ENCODE measurements at places on chromosomes 4 and X.
A peak's percentile ranks its signal among the peaks of the same experiment; 100 is the strongest.

DNA sequence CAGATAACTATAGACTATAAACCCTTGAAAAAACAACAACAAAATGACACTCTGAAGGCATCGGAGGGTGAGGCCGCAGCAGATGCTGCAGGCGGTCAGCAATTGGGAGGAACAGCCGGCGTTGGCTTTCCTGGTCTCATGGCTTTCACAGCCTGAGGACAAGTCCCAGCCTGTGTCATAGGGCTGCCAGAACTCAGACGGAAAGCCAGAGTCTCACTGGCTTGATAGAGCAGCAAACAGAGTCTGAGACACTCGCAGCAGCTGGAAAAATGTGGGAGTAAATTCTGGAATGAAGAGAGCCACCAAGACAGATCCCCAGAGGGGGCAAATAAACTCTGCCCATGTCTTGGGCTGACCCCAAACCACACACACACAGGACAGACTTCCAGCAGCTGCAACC lies 86.3 kb downstream of the PPP2R2C start:
- DNase-seq = no peak

- no peak for DNase-seq
Observed at GRCh38 chr4:147355032-147355656, 125.8 kb upstream of the EDNRA start.

GRCh38 chr4:137180349-137180748 lies 351.9 kb downstream of the PCDH18 start:
- no peak for DNase-seq

GRCh38 chr4:111991797-111992196 lies 153.5 kb upstream of the FAM241A start:
- DNase-seq = no peak

DNA sequence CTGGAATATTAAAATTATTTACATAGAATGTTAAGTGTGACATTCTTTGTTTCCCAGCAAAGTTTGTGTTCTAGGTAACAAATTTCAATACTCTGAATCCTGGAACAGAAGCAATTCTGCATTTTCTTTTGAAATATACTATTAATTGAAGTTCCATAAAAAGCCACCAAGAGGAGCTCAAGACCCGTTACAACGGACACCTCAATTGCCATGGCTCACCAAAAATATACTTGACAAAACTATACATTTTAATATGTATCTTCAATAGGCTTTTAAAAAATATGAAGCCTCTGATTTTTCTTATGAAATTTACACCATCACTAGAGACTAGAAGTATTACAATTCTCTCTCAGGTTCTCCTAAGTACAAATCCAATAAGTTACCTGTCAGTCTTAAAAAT lies 111.4 kb downstream of the NYX start:
- DNase-seq = no peak

DNA sequence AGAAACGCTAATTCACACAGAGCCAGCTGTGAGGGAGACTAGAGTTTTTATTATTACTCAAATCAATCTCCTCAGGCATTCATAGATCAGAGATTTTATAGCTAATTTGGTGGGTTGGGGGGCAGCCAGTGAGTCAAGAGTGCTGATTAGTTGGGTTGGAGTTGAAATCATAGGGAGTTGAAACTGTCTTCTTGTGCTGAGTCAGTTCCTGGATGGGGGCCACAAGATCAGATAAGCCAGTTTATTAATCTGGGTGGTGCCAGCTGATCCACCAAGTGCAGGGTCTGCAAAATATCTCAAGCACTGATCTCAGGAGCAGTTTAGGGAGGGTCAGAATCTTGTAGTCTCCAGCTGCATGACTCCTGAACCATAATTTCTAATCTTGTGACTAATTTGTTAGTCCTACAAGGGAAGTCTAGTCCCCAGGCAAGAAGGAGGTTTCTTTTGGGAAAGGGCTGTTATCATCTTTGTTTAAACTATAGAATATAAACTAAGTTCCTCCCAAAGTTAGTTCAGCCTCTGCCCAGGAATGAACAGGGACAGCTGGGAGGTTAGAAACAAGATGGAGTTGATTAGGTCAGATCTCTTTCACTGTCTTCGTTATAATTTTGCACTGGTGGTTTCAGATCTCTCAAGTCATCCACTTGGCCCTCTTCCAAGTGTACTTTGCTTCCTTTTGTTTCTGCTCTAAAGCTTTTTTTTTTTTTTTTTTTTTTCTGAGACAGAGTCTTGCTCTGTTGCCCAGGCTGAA lies 5.4 kb upstream of the NAA11 start:
- no peak for DNase-seq

- DNase-seq = no peak
Observed at GRCh38 chr4:166777760-166778159, 456.5 kb downstream of the SPOCK3 start.

GRCh38 chr4:95980877-95981360 lies 141.0 kb downstream of the PDHA2 start:
- no peak for DNase-seq

- DNase-seq = no peak
Observed at GRCh38 chr4:55912249-55912648, 36.5 kb upstream of the CEP135 start.

- DNase-seq = no peak
Observed at GRCh38 chr4:5009796-5010195, 9.5 kb downstream of the CYTL1 start.

- no peak for DNase-seq
Observed at GRCh38 chrX:10579112-10580011, 41.0 kb downstream of the MID1 start.

DNA sequence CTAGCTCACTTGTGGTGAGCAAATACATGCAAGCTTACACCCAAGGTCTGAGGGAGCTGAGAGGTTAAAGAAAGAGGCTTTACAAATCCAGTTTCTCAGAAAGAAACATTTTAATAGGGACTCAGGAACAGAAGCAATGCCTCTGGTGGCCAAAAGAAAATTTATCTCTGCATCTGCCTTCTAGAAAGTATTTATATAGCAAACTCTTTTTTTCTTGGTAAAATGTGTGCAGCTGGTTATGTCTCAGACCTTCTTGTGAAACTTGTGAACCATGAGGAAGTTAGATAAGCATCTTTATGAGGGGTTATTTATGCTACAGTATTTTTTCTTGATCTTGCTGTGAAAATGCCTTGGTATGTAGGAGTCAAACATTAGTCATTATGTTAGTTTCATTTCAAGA lies 48.5 kb upstream of the CYSLTR1 start:
- DNase-seq = no peak

DNA sequence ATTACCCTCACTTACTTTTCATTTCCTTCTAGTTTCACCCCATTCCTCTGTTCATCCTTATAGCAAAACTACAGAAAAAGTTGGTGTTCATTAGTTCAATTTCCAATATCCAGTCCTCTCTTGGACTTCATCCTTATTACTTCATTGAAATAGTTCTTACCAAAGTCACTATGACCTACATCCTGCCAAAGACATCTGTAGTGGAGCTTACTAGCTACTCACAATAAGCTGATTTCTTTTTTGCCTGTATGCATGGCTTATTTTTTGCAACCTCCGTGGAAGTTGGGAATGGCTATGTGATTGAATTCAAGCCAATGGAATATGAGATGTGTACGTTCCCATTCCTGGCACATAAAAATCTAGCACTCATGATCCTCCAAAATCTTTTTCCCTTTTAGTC lies 4.6 kb upstream of the CDKL2 start:
- no peak for DNase-seq

DNA sequence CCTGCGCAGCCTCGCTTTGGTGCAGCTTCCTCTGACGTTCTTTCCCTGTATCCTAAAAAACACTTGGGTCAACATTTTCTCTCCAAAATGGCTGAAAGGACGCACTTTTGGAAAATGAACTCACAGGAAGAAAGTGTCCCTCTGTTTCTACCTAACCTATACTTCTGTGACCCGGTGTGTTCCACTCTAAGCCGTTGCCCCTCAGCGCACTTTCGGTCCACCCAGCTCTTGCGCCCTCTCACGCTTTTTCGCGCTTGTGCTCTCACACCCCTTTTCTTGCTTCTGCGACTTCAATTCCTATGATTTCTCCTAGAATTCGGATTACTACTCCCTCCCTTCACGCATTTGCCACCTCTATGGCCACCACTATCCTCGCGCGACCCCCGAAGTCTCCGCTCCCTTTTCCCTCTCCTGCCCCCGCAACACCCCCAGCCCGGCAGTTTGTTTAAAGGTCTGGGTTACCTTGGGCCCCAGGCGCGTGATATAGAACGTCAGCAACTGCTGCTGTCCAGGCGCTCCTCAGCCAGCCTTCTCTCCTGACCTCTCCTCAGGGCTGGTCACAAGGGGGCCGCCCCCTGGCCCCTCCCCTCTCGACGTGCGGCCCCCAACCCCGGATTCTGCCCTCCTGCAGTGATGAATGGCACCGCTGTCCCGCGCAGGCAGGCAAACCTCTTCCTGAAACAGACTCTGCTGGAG lies at the start of gene USP51:
USP51 (minus strand) TSS at position 535 of the 696 bp plus-strand sequence. CDS start 909 bp downstream, outside the sequence.
- DNase-seq = peak; percentile 24

- no peak for DNase-seq
Observed at GRCh38 chr4:101952985-101953384, 162.5 kb downstream of the BANK1 start.

- DNase-seq = no peak
Observed at GRCh38 chrX:16838202-16839066, 31.7 kb downstream of the RBBP7 start.

GRCh38 chr4:77821775-77822174 lies 2.6 kb upstream of the CNOT6L start:
- DNase-seq = peak; percentile 15

DNA sequence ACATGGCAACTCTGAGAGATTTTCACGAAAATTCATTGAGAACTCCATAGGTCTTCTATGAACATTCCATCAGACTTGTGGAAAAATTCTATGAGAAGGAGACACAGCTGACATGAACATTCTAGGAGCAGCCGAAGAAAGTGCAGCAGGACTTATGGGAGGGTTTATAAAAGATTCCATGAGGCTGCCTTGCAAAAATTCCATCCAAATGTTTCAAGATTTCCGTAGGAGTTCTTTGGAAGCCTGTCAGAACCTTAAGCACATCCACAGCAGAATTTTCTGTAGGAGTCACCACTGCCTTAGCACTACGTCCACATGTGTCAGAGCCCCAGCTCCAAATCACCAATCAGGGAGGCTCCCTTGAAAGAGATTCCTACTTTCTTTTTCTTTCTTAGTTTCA lies 67.0 kb upstream of the MSX1 start:
- no peak for DNase-seq

DNA sequence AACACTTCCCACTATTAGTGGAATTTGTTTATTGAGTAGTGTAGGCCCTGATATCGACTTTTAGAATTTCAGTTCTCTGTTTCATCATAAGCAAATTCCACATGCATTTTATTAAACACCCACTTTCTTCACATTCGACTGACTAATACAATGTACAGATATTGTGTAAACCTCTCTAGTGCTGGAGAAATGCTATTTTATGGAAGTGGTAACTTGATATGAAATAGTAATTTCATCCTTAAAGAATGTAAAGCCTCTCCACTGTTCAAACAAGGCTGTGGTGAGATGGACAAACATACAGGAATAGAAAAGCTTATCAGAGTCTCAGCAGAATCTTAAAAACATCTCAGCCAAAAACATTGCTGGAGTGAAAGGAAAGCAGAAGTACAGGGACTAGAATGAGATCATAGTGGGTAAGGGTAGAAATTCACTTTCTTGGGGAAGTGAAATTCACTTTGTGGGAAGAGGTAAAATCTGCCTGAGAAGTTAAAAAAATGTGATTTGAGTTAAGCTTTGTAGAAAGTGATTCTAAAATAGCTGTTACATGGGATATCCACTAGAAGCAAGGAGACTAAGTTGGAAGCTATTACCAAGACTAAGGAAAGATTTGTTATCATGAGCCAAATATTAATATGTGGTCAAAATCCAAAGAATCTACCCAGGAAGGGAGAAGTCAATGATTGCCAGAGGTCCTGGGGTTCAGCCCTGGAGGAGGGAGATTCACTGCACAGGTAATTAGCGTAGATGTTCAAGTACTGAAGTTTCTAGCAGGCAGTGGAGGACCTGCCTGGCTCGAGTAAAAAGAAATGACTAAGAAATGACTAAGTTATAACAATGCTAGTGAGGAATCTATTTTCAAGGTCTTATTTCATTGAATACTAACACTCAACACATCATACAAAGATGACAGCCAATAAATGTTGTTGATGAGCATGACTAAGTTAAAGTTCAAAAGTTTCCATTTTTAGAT lies 398.3 kb upstream of the FAM47C start:
- DNase-seq = no peak

DNA sequence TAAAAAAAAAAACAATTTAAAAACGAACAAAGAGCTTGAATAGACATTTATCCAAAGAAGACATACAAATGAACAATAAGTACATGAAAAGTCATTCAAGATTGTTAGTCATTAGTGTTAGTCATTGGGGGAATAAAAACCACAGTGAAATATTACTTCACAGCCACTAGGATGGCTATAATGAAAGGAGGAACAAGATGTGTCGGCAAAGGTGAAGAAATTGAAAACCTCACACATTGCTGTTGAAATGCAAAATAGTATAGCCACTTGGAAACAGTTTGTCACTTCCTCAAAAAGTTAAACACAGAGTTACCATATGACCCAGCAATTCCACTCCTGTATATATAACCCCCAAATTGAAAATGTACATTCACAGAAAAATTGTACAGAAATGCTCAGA lies 45.2 kb upstream of the SLC39A8 start:
- DNase-seq = no peak

GRCh38 chr4:105840426-105841174 lies 54.7 kb upstream of the NPNT start:
- DNase-seq = no peak

DNA sequence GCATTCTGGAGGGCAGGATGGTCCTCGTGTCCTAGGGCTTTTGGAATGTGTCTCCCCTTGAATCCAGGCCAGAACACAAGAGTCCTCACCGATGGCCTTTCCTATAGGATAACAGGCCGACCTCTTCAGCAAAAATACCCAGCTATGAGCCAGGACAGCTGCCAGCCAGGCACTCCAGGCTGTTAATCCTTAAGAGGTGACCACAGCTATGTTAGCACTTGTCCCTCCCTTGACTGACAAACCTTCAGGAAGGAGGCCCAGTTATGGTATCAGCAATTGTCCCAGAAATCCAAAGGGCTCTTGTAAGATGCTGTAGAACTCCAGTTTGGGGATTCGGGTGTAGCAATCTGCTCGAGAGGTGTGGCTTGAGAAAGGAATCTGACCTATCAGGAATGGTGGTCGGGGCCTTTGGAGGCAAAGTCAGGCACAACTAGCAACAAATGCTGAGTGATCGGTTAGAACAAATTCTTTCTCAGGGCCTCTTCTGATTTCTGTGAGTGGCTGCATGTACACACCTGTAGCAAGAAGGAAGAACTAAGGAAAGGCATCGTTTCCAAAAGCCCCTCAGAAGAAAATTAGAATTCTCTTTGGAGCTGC lies 54.6 kb downstream of the PTCHD1 start:
- DNase-seq = no peak

DNA sequence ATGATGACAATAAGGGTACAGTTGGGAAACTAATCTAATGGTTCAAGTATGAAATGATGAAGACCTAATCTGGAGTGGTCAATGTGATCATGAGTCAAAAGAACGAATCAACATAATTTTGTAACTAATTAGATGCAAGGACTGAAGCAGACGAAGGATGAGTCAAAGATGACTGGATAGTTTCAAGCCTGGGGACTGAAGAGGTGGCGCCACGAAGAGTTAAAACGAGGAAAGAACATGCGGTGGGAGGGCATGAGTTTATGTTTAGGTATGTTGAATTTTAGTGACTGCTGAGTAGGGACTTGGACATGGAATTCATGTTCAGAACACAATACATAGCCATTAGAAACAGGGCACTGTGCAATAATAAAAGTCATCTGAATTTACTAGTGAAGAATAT lies 221.5 kb upstream of the FAM241A start:
- DNase-seq = no peak

Measured in stimulated activated CD4-positive, alpha-beta T cell treated with anti-CD3 and anti-CD28 coated beads, Interleukin-12 subunit alpha, Interleukin-12 subunit beta, amount 100 ng/mL, for 4 hours (primary cell).